ENCODE measurements at places on chromosomes 4 and X. TPM values are rescaled to one million over a fixed set of nuclear protein-coding genes. Genes with fewer than 3 reads are reported as not detected.

The SLITRK4 gene
- 3.6 TPM for total RNA-seq

The TRIM2 gene
- total RNA-seq = 54.0 TPM

The STARD8 gene
- total RNA-seq = 0.59 TPM

The TEX13C gene
- total RNA-seq = not detected

The SPANXD gene
- total RNA-seq = not detected

All from smooth muscle cell of the umbilical artery (primary cell).